ENCODE measurements at places on chromosomes 5 and 9.

- no peak for DNase-seq
Observed at GRCh38 chr5:154242442-154242841, 51.9 kb downstream of the GALNT10 start.

GRCh38 chr5:74316064-74316603 is 324.4 kb downstream of the ENC1 start:
- no peak for DNase-seq

DNA sequence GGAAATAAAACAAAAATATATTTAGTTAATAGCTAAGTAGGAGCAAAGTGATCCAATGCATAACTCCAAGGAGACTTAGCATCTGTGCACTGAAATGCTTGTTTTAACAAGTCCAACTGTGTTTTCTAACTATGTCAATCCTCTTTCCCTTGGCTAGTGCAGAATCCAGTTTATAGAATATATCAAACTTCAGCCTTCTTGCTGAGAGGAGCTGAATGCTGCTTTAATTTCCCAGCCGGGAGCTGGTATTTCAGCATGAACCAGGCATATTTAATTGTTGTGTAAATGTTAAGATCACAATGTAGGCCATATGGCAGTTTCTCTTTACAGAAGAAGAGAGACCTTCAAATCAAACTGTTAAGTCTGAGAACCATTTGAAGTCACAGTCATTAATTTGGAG is 411.7 kb downstream of the HCN1 start:
- no peak for DNase-seq

DNA sequence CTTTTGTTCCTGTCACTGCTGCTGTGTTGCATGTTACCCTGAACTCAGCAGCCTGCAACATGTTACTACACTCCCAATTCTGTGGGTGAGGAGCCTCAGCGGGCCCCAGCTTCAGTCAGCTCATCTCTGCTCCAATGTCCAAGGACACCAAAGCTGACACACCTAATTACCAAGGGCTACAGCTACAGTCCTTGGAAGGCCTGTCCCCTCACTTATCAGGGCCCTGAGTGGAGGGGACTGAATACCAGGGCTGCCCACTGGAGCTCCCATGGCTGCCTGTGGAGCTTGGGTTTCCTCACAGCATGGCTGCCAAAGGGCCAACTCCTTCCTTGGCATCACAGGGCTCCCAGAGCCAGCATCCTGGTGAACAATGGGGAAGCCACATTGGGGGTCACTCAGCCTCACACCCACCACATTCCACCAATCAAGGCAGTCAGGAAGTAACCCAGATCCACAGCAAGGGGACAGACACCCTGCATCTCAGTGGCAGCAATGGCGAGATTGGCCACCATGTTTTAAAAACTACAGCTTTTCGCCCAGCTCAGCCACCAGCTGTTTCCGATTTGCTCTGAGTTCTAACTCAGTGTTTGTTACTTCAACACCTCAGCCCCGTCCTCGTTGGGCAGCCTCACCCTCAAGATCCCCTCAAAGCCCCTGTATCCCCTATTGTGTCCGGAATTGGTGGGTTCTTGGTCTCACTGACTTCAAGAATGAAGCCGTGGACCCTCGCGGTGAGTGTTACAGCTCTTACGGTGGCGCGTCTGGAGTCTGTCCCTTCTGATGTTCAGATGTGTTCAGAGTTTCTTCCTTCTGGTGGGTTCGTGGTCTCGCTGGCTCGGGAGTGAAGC is 18.9 kb downstream of the SEMA4D start:
- DNase-seq = no peak

DNA sequence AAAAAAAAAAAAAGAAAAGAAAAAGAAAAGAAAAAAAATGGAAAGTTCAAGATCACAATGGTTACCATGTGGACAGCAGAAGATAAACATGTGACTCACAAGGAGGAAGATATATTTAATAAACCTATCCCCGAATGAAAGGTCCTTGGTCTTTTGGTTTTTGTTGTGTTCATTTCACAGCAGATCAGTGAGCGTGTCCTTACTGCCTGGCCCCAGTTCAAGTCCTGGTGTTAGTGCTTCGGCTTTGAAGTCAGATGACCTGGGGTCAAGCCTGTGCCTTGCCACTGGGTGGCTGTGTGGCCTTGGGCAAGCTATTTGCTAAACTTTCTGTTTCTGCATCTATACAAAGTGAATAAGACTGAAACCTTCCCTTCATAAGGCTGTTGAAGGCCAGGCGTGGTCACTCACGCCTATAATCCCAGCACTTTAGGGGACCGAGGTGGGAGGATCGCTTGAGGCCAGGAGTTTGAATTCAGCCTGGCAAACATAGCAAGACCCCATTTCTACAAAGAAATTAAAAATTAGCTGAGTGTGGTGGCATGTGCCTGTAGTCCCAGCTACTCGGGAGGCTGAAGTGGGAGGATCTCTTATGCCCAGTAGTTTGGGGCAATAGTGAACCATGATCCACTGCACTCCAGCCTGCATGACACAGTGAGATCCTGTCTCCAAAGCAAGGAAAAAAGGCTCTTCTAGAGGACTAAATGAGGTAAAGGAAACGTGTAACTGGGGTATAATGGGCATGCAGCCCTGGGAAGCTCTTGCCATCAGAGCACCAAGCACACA is 94.5 kb upstream of the SPATA31D4 start:
- DNase-seq = no peak

DNA sequence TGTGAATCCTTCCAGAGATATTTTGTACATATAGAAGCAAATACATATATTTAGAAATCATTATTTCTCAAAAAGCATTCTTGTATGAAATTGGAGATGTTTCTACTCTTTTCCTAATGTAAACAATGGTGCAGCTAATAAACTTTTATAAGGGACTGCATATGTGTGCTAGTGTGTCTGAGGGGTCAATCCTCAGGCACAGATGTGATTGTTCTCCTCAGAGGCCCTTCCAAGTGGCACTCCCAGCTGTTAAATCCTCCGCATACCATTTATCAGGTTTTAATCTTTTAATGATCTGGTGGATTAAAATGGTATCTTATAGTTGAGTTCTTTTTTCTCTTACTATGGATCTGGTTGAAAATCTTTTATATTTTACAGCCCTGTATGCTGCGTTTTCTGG is 5.6 kb upstream of the OMD start:
- no peak for DNase-seq

DNA sequence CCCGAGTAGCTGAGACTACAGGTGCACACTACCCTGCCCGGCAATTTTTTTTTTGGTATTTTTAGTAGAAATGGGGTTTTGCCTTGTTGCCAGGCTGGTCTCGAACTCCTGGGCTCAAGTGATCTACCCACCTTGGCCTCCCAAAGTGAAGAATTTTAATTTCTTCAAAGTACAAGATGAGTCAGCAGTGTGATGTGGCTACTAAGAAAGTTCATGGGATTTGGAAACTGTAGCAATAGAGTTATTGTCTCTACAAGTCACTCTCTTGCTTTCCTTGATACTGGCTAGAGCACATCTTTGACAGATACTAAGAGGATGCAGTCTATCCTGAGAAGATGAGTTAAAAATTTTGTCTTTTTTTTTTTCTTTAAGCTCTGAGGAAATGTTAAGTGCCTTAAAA is 1.6 kb downstream of the CREB3 start:
- no peak for DNase-seq

DNA sequence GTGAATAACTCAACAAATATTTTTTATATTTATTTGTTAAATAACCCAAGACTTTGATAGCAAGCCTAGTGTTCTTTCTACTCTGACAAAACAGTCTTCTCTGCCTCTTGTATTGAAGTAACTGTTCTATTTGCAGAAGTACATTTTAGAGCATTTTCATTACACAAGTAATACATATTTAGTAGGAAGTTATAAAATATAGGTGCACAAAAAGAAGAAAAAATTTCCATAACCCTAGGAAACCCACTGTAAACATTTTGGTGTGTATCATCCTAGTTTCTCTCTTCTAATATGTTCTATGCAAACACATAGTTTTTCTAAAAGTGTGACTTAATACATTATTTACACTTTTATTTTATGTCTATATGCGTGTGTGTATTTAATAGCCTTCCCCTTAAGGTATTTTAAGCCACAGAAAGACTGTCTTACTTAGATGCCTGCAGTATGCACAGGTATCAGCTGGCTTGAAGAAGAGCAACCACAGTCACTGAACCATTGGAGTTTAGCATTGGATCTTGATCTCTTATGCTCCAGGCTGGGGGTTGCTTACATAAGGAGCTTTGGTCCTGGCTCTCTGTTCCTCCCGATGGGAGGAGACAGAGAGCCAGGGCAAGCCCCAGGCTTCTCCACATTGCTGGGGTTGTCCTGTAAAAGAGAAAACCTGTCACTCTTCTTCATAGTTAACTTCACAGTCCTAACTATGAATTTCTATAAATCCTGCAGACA is 3.8 kb downstream of the SELENOP start:
- no peak for DNase-seq

GRCh38 chr9:4982721-4983482 is 2.2 kb upstream of the JAK2 start:
- no peak for DNase-seq

DNA sequence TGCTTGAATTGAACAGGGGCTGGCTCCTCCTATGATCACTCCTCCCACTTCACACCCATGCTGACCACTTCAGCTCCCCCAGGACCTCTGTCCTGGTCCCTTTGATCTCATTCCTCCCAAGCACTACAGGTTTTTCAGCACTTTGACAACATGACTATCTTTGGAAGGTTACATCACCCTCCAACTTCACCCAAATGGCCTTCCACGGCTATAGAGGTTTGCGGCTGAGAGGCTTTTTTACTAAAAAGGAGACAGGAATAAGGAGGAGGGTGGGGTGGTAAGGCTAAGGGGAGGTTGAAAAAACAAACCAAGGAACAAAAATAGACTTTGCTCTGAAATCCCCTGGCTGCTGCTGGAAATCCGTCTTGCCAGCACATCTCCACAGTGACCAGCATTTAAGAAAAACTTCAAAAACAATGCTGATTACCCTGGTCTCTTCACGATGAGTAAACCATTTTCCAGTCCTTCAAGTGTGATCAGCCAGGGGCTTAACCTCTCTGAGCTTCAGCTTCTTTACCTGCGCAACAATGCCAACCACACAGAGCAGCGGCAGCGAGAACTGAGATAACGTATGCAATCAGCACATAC is 102.7 kb downstream of the DPYSL3 start:
- DNase-seq = no peak

- no peak for DNase-seq
Observed at GRCh38 chr5:177378884-177379883, 5.0 kb upstream of the SLC34A1 start.

DNA sequence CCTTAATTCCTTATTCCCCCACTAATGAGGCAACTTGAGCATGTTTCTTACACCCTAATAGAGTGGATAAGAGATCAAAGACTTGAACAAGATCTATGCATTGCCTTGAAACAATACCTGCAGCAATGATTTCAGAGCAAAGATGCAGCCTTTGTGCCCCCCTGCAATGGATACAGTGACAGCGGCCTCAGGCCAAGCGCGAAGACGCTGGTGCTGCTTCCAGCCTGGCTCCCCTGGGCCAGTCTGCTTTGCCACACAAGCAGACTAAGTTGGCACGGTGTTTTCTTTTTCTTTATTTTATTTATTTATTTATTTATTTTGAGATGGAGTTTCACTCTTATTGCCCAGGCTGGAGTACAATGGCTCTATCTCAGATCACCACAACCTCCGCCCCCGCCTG is 179.8 kb upstream of the S1PR3 start:
- no peak for DNase-seq

DNA sequence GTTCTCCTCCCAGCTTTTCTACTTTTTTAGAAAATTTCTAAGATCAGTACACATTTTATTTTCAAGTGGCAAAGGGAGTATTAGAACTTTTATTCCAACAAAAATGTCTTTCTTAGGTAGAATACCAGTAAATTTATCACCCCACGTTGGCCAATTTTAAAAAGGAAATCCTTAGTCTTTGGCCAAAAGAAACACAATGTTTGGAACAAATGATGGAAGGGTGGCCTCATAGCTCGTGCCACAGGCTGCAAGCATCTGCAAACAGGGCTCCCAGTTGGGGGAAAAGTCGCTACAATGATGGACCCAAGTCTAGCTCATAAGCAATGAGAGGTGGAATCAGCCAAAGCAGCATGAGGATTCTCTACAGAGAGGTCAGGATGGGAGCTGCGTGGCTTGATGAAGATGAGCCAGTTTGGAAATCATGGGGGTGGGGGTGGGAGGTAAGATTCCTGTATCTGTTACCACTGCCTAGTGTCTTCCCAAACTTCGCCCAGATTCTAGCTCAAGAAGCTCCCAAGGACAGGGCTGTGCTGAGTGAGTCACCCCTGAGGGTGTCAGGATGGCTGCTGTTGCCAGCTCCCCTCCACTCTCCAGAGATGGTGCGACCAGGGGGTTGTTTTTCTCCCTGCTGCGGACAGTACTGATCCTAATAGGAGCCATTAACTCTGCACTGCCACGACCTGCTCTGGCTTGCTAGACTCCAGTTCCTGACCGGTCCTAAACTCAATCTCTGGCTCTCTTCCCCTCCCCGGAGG is 75.6 kb downstream of the DCP2 start:
- DNase-seq = no peak

- DNase-seq = no peak
Observed at GRCh38 chr5:98041661-98042060, 731.8 kb upstream of the RGMB start.

DNA sequence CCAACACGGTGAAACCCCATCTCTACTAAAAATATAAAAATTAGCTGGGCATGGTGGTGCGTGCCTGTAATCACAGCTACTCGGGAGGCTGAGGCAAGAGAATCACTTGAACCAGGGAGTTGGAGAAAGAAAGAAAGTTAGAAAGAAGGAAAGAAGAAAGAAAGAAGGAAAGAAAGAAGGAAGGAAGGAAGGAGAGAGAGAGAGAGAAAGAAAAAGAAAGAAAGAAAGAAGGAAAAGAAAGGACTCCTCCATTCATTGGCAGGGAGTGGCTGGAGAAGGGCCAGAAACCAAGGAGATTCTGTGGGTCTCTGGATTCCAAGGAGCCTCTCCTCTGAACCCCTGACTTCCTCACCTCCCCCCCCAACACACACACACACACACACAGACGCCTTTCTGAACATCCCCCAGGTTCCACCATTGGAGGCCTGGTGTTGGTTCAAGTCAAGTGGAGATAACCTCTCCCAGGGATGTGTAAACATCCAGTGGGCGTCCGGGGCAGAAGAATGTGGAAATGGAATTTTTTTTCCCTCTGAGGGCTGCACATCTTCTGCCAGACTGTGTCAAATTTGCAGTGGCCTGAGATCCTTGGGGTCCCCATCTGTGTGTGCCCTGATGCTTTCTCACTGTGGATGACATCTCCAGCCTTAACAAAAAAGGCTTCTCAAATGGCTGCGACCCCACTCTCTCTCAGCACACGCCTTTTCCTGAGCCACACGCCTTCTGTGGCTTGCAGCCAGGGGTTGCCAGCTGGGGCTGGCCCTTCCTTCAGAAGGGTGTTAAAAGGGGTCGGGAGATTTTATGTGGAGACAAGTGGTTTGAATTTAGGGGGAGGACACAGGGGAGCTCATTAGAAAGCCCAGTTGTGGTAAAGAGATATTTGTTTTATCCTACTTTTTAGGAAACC is 109.3 kb upstream of the HAND1 start:
- no peak for DNase-seq

- no peak for DNase-seq
Observed at GRCh38 chr5:50547303-50547702, 106.2 kb upstream of the EMB start.

- no peak for DNase-seq
Observed at GRCh38 chr9:85108229-85108628, 438.7 kb downstream of the NTRK2 start.

GRCh38 chr9:126499911-126500599 is 113.7 kb upstream of the LMX1B start:
- DNase-seq = no peak

- no peak for DNase-seq
Observed at GRCh38 chr5:60843386-60843935, 608 bp downstream of the ELOVL7 start.
